ENCODE measurements at places on chromosomes 2 and 18. TPM values are rescaled to one million over a fixed set of nuclear protein-coding genes. Genes with fewer than 3 reads are reported as not detected.

RGPD4 gene
- not detected for polyA plus RNA-seq

- H3K27me3 ChIP-seq: peaks cover 17% of the 10 kb centered on the region
- DNase-seq: no peak
- H3K4me1 ChIP-seq: no peaks in the 10 kb centered on the region
- no peaks in the 10 kb centered on the region for H3K36me3 ChIP-seq
- no peak overlapping the region for H3K4me3 ChIP-seq
Measured at GRCh38 chr2:20960003-20960402, 83.9 kb downstream of the APOB start.

FBXO41 gene
- 0.93 TPM for polyA plus RNA-seq

DNA sequence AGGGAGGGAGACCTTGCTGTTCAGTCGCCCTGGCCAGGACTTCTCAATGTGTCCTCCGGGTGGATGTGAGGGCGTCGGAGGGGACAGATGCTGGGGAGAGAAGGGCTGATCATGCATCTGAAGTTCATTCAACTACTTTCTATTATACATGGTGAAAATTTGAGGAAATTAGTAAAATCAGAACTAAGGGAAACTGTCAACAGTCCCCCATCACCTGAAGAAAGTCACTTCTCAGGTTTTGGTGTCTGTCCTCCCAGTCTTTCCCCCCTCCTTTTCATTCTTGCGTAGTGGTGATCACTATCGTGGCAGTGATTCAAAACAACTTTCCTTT, 17.4 kb upstream of the ACKR3 start:
- no peak overlapping the region for H3K4me3 ChIP-seq
- H3K36me3 ChIP-seq: no peaks in the 10 kb centered on the region
- H3K4me1 ChIP-seq: peaks cover 4% of the 10 kb centered on the region
- H3K27ac ChIP-seq: no peak overlapping the region
- no peak for DNase-seq
- H3K27me3 ChIP-seq: no peaks in the 10 kb centered on the region
